Fibroblast of skin of right biceps (primary cell): ENCODE measurements at places on chromosomes 6 and 20.

DNA sequence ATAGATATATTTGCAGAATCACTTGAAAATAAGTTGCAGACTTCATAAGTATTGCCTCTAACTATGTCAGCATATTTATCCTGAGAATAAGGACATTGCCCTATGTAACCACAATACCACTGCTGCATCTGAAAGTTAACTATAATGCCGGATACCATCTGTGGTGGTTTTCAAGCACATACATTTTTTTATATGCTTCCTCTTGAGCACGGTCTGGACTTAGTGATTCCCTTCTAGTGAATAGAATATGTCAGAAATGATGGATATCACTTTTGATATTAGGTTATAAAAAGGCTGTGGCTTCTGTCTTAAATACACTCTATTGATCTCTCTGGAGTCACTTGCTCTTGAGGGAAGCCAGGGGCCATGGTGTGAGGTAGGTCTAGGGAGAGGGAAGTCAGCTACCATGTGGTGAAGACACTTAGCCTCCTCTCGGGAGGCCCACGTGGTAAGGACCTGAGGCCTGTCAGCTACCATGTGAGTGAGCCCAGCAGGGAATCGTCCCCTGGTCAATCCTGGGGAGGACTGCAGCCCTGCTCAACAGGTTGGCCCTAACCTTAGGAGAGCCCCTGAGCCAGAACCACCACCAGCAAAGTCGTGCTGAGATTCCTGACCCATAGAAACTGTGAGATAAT, 57.5 kb downstream of the CCDC170 start:
- DNase-seq = no peak

GRCh38 chr6:86107985-86108384, 465.3 kb upstream of the SYNCRIP start:
- no peak for DNase-seq

GRCh38 chr6:54072635-54073313, 38.5 kb upstream of the MLIP start:
- peak; percentile 7 for DNase-seq

GRCh38 chr6:61989616-61990015, 296.4 kb downstream of the KHDRBS2 start:
- no peak for DNase-seq

- no peak for DNase-seq
Observed at GRCh38 chr20:1509237-1509636, 18.0 kb upstream of the SIRPB2 start.

DNA sequence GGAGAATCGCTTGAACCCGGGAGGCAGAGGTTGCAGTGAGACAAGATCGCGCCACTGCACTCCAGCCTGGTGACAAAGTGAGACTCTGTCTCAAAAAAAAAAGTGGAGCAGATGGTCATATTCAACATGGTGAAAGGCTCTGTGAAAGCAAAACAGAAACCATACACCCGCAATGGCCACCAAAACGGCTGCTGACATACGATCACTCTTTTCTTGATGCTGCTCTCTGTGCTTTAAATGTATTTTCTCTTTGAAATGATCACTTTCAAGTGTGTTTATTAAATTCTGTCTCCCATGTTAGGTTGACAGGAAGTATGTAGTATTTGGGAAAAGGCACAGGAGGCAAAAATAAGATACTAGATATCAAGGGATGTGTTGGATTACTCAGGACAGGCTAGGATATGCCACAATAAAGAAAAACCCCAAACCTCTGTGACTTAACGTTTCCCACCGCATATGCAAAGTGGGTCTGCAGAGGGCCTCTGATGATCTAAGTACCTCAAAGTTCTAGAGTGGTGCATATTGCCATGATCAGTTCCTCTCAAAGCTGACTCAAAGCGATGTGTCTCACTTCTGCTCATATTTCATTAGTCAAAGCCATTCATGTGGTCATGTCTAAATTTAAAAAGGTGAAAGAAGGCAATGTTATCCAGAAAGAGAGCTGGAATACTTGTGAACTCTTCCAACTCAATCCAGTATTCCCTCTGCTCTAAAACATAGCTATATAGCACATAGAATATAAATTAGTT, 155.1 kb upstream of the SOX4 start:
- peak; percentile 26 for DNase-seq

- no peak for DNase-seq
Observed at GRCh38 chr6:35128496-35128895, 12.6 kb downstream of the TCP11 start.

DNA sequence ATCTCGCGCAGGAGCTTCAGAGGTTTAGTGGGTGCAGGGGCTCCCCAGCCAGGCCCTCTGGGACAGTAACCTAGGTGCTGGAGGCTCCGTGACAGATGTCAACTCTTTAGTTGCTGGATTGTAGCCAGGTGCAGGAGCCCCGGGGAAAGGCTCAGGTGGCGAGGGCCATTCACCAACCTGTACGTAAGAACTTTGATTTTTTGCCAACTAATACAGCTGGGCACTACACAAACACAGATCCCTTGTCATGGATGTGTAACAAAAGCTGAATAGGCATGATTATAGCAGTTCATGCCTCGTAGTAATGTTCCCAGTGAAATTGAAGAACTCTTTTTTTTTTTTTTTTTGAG, 82.6 kb downstream of the CDC5L start:
- DNase-seq = no peak
